ENCODE measurements at places on chromosomes 4 and X.

DNA sequence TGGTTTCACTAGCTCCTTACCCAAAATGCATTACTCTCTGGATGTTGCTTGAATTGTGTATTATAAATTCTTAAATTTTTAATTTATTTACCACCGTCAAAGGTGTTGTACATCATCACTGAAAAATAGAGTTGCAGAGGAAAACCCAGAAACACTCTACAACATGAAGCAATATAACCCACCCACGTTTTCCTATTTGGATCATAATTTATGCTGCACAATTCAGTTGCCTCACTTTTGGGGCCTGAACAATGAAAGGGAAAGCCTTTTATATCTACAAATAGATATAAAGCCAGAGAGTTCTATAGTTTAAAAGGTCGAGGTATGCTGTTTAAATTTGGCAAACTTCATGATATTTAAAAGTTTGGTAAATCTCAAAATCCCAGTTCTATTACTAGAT, 115.4 kb downstream of the MGST2 start:
- DNase-seq: no peak

GRCh38 chrX:27465036-27465435, 1.9 kb upstream of the PPP4R3C start:
- DNase-seq: no peak

GRCh38 chr4:107906458-107907100, 24.8 kb upstream of the CYP2U1 start:
- no peak for DNase-seq

- no peak for DNase-seq
Observed at GRCh38 chr4:39029752-39030694, 2.2 kb downstream of the TMEM156 start.

All from NCI-H1694 (cell line).